ENCODE measurements at places on chromosomes 4 and X. TPM values are rescaled to one million over a fixed set of nuclear protein-coding genes. Genes with fewer than 3 reads are reported as not detected.

GRCh38 chr4:165785337-165785736, 87.7 kb upstream of the TLL1 start:
- DNase-seq = no peak

- no peak for DNase-seq
These were observed 92.8 kb upstream of the CCDC160 start for GRCh38 chrX:134144231-134144630.

GRCh38 chrX:115553171-115553570, 7.8 kb upstream of the PLS3 start:
- no peak for DNase-seq

DNA sequence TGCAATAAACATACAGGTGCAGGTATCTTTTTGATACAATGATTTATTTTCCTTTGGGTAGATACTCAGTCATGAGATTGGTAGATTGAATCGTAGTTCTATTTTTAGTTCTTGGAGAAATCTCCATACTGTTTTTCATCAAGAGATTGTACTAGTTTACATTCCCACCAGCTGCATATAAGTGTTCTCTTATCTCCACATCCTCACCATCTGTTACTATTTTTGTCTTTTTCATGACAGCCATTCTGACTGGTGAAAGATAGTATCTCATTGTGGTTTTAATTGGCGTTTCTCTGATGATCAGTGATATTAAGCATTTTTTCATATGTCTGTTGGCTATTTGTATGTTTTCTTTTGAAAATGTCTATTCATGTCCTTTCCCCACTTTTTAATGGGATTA, 202.2 kb downstream of the RAPGEF2 start:
- DNase-seq = no peak

GRCh38 chrX:30876367-30876766, 12.7 kb downstream of the TAB3 start:
- no peak for DNase-seq

DNA sequence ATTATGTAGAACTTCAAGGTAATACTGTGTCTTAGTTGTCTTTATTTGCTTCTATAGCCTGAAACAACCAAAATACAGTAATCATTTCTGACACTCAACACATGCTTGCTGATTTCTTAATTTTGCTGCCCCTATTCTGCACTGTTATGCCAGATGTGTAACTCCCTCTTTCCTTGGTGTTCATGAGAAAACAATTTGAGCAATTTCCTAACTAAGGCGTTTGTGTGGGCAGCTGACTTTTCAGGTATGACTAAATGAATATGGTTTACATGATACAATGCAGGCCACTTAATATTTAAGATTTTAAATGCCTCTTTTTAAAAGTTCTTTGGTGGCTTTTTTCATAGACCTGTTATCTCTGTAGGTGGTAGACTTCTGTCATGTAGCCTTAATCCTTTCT, 46.1 kb upstream of the CENPE start:
- DNase-seq = no peak

GRCh38 chr4:100907465-100908454, 389.9 kb upstream of the EMCN start:
- peak; percentile 2 for DNase-seq

DNA sequence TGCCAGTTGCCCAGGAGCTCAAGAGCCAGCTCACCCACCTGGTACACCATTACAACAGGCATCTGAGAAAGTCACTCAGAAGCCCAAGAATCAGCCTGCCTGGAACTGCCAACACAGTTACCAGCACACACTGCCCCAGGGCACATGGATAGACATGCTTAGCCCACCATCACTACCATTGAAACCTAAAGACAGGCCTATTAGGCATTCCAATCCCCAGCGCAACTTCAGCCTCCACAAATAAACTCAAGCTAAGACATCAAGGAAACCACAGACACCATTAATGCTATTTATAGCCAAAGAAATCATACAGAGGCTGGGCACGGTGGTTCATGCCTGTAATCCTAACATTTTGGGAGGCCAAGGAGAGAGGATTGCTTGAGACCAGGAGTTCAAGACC, 42.3 kb downstream of the ATRX start:
- DNase-seq = no peak

GRCh38 chr4:4923201-4923600, 63.7 kb downstream of the MSX1 start:
- DNase-seq = no peak

DNA sequence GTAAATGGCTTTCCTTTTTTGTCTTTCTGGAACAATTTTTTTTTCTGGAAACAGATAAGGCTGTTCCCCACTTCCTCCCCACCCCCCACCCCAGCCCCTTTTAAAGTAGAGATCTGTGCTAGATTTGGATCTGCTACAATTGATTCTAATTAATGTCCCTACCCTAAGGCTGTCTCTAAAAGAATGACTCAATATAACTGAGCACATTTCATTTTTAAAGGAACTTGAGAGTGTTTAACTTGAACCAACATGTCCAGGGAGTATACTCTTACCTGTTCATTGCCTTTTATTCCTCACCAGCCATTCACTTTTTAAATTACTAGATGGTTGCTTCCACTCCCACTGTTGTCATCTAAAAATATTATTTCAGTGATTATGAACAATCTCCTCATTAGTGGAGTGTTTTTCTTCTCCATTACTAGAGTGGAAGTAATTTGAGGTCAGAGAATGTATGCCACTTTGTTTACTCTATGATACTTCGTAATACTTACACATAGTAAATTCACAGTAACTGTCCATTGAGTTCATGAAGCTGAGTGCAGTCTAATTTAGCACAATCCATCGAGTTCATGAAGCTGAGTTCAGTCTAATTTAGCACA, 14.1 kb upstream of the CNOT6L start:
- DNase-seq = no peak

DNA sequence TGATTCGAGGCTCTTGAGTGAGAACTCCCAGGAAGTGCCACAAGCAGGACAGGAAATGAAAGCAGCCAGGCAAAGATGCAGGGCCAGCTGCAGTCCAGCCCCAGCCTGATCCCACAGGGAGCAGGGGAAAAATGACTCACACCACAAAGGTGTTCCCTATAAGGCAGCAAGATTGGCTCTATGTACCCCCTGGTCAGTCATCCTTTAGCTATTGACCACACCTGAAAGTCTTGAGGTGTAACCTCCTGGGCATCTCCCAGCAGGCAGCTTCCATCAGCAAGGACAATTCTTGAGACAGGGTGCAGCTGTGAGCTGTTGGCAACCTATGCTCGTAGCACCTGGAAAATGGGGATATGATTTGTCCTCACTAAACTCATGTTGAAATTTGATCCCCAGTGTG, 27.9 kb upstream of the EXOC1L start:
- no peak for DNase-seq

DNA sequence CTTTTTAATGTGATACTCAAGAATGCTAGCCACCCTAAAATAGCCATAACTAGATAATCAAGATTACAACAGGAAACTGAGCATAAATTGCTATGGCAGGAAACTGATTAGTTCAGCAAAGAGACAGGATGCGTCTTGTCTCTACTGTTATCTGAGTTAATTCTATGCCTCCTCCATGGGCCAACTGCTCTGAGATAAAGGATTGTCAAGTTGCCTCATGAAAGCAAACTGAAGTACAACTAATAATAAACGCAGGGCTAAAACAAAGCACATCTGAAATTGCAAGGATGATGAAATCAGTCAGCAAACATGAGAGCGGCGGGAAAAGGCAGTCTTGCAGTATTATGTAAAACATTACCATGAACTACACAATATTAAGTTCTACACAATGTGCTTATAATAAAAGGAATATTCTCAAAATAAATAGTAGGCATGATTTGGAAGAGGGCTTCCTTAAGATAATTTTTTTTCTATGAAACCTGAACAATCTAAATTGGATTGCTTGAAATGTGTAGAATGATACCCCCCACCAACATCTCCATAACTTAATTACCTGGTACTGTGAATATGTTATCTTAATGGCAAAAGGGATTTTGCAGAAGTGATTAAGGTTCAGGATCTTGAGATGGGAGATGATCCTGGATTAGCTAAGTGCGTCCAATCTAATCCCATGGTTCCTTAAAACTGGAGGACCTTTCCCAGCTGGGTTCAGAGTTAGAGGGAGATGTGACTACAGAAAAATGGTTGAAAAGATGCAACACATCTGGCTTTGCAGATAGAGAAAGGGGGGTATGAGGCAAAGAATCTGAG, 65.9 kb downstream of the ANTXR2 start:
- DNase-seq = no peak

DNA sequence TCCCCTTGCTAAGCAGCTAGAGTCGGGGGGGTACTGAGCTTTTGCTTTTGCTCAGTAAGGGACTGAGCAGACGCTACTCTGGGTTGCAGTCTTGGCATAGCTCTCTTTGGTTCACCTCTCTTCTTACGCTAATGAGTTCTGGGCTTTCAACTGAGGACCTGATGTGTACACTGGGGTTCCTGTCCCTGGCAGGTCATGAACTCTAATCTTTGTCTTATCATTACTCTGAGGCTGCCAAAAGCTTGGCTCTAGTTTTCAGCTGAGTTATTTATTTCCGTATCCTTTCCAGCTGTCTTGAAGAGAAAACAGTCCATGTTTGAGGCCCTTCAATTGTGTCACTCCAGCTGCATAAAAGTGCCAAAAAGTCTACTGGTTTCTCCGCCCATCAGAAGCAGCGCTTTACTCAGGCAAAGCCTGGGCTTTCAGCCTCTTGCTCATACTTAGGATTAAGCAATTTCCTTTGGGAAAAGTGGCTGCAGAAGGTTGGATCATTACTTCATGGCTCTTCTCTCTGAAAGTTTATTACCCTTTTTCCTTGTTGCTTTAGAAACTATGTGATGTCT, 121.0 kb upstream of the STOX2 start:
- no peak for DNase-seq

GRCh38 chr4:154416190-154416547, 75.4 kb downstream of the DCHS2 start:
- DNase-seq = no peak

GRCh38 chr4:110042545-110043517, 130.1 kb downstream of the EGF start:
- DNase-seq = no peak

- no peak for DNase-seq
These were observed 761.5 kb downstream of the RAPGEF2 start for GRCh38 chr4:159864337-159864736.

DNA sequence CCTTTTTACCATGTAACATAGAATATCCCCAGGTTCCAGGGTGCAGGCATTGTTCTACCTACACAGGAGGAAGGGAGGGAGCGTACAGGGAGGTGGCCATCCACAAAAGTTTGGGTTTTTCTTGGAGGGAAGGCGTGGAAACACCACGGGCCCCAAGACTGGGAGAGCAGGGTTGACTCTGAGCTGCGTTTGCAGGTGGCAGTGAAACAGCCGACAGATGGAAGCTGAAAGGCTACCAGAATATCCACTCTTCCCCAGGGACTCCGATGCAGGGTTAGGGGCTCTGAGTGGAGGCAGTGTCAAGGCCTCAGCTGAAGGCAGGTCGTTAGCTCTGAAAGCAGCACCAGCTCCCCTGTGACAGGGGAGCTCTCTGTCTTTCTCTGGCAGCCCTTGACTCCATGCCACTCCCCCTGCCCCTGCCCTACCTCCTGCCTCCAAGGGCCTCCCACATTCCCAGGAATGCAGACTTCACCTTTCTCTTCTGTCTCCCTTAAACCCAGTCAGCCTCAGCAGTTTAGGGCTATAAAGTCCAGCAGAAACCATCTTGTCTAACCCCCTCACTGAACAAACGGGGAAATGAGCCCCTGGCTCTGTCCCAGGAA, 14.0 kb upstream of the GLOD5 start:
- no peak for DNase-seq

DNA sequence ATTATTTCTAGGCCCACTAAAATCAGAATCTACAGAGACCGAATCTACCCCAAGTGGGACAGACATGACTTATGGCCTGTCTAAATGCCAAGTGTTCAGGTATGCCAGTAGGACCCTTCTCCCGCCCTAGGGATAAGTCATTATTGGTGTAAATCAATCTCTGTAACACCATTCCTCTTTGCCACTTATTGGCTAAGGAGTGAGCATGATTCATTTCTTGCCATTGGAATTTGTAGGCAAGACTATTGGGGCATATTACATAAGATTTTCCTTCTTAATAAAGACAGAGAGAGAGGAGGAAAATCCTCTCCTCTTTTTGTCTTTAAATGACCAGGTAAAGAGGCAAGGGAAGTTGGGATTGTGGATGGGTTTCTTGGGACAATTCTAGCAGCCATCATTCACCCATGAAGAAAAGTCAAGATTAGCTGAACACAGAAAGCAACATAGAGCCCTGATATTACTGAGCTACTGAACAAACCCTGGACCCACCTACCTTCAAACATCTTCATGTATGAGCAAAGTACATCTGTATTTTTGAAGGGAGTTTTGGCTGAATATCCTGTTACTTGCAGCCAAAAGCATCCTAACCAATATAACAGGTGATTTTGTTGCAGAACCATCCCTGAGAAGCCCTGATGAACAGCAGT, 2.6 kb downstream of the SLC9B2 start:
- DNase-seq = no peak

- no peak for DNase-seq
These were observed 8.0 kb downstream of the NUDT6 start for GRCh38 chr4:122914292-122914904.

- no peak for DNase-seq
These were observed 26.7 kb upstream of the PLAC1 start for GRCh38 chrX:134684956-134685355.

GRCh38 chr4:184019667-184020623, 114.8 kb downstream of the STOX2 start:
- DNase-seq = no peak

DNA sequence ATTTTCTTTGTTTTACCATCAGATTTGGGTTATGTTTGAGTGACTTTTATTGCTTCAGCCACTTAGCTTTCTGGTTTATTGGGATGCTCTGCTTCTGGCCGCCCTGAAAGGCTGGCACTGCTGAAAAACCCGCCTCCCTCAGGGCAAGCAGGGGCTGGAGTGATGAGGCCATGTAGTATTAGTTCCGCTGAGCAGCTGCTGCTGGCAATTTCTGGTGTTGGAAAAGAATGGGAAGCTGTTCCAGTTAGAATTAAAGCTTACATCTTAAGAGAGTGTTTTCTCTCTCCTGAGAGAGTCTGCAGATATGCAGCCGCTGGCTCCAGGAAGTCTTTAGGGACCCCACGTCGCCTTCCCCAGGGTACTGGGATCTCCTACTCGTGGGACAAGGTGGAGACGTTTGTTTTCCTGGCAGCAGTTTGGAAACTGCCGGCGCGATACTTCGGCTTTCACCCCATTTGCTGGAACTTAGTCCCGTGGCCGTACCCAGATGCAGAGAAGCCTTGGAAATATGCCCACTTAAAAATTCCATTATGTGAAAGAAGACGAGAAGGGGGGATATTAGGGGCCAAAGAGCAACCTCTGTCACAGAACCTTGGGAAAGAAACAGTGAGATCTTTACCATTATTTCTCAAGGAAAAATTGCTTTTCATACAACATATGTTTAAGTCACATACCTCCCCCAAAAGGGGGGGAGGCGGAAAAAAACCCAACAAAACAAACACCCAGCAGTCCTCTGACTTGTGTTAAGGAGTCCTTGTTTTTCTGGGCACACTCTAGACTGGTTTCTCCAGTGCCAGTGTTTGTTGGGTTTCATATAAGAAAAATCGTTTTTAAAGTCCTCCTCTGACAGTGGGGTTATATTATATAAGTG, 72.6 kb downstream of the TMEM131L start:
- DNase-seq = no peak

Gene XIAP
- 31.3 TPM for total RNA-seq

Gene YTHDC1
- total RNA-seq = 34.7 TPM

Gene MBTPS2
- total RNA-seq = 11.2 TPM

Gene BMX
- total RNA-seq = 24.9 TPM

Gene AASDH
- 6.2 TPM for total RNA-seq

Gene MAN2B2
- 58.0 TPM for total RNA-seq

Gene CXCR3
- not detected for total RNA-seq

Gene PNMA6A
- 2.1 TPM for total RNA-seq

Gene UNC5C
- total RNA-seq = 2.2 TPM

Gene HMX1
- total RNA-seq = not detected
